Stimulated activated CD8-positive, alpha-beta memory T cell treated with anti-CD3 and anti-CD28 coated beads, Interleukin-7, amount 100 ng/mL, for 1 hour (primary cell): ENCODE measurements at places on chromosomes 11 and 22.

DNA sequence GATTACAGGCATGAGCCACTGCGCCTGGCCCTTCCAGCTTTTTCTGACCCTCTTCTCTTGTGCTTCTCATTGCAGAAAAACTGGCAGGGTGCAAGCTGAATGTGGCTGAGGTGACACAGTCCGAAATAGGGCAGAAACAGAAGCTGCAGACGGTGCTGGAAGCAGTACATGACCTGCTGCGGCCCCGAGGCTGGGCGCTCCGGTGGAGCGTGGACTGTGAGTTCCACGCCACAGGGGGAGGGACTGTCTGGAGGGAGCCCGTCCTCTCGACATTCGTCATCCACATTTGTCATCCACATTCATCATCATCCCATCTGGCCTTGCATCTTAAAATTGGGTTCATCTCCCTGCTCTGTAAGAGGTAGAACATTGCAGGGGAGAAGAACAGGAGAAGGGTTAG lies 49.3 kb upstream of the PARVG start:
- no peak for DNase-seq

- no peak for DNase-seq
Measured at GRCh38 chr11:61416941-61417340, 12.8 kb downstream of the CPSF7 start.

DNA sequence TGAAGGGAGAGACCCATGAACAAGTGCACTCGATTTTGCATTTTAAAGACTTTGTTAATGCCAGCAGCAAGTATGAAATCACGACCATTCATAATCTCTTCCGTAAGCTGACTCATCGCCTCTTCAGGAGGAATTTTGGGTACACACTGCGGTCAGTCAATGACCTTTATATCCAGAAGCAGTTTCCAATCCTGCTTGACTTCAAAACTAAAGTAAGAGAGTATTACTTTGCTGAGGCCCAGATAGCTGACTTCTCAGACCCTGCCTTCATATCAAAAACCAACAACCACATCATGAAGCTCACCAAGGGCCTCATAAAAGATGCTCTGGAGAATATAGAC lies 5.9 kb downstream of the SERPIND1 start:
- DNase-seq, result no peak

GRCh38 chr11:17831883-17832282 lies 97.3 kb downstream of the KCNC1 start:
- DNase-seq, result no peak

- no peak for DNase-seq
Measured at GRCh38 chr11:76228875-76229149, 22.5 kb upstream of the WNT11 start.

DNA sequence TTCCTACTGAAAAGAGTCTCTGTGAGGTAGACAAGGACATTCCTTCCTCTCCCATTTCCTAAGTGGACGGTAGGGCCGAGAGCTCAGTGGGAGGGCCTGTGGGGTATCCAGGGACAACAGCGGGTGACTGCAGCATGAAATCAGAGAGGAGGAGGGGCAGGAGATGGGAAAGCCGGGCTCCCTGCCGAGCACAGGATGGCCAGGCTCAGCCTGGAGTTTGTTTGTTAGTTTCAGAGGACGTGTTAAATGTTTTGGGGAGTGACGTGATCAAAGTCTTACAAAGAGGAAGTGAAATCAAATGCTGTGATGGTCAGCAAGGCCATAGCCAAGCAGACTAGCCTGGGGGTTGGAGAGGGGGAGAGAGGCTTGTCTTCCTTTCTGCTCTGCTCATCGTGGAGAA lies 152.7 kb downstream of the ADAMTS15 start:
- no peak for DNase-seq

DNA sequence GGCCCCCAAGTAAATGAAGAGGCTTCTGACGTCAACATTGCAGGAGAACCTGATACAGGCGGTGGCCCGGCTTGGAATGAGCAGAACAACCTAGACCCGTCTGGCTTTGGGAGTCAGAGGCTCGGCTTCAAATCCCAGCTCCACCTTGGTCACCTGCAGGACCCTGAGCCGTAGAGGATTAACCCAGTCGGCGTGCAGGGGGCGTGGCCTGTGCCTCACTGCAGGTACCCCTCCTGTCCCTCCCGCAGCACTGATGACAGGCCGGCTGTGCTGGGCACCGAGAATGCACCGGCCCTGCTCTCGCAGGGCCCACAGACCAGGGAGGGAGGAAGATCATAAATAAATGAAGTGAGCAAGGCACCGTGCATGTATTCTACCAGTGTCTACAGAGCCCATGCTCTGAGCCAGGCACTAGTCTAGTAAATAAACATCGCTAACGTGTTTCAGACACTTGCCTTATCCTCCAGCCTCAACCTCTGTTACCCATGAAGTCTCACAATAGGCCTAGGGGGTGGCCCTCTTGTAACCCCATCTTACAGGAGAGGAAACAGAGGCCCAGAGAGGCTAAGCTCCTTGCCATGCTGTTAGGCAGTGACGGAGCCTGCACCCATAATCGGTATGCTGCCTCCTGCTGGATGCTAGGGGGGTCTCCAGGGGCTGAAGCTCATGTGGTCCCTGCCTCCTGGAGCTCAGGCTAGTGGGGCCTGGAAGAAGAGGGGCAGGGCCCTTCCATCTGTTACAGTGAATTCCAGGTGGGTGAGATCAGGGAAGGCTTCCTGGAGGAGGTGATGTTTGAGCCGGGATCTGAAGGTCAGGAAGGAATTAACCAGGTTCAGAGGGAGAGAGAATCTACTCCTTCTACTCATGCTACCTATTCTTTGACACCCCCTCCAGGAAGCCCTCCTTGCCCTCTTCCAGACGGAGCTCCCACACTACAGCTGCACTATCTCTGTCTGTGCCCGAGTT lies 53.4 kb downstream of the RTL6 start:
- DNase-seq, result no peak

DNA sequence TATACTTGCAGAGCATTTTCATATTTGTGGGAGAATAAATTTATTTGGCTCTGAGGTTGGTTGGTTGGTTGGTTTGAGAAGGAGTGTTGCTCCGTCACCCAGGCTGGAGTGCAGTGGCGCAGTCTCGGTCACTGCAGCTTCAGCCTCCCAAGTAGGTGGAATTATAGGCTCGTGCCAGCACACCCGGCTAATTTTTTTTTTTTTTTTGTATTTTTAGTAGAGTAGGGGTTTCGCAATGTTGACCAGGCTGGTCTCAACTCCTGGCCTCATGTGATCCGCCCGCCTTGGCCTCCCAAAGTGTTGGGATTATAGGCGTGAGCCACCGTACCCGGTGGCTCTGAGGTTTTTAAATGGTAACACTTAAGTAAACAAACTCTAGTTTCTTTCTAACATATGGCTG lies 161.1 kb downstream of the TEAD1 start:
- DNase-seq, result no peak

DNA sequence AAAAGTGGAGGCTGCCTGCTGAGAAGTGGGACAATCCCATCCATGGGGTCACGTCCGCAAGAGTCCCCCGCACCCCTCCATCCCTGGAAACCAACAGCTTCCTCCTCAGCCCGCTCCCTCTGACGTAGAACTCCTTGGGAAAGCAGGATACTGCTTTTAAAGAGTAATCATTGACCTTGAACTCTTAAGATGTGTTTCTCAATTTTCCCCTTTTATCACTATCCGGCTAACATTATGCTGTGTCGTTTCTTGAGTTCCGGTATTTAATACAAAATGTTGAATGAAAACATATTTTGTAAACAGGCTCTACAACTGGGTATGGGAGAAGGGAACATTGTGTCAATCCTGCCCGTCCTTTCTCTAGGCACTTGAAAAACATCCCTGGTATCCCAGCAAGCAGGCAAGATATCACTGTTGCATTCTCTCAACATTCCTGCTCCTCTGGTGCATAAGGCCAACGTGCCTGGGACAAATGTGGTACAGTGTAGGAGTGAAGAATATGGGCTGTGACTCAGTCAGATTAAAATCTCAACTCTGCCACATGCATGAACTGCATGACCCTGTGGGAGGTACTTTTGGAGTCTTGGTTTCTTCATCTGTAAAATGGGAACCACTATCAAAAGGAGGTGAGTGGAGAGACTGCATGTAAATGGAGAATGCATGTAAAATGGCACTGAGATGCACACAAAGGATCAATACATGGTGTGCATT lies 52.8 kb downstream of the WT1 start:
- DNase-seq, result no peak

- DNase-seq, result no peak
Measured at GRCh38 chr22:49691256-49691655, 136.4 kb downstream of the BRD1 start.

- DNase-seq, result no peak
Measured at GRCh38 chr11:10973416-10973815, 115.6 kb upstream of the ZBED5 start.

DNA sequence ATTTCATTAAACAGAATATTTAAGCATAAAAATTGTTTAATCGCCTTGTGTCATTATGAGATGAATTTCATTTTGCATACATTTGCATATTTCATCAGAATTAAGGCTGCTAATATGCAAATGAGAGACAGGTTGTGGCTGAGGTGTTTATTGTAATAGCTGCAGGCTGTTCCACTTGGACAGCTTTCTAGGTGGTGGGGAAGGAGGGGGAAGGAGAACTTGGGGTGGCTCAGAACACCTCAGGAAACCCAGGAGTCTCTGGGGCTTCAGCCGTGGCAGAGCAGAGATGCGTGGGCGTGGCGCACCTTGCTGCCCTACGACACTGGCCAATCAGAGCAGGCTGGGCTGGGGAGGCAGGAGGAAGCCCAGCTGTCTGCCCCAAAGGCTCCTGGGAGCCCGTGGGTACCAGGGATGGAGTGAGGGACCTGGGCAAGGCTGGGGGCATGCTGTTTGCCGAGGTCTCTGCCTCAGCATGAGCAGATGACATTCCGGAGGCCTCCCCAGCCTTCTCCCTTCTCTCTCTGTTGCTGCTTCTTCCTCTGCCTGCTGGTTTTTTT lies 542.9 kb downstream of the MN1 start:
- no peak for DNase-seq

GRCh38 chr11:12094872-12095800 lies 15.3 kb upstream of the MICAL2 start:
- no peak for DNase-seq

GRCh38 chr11:119480380-119481020 lies 57.5 kb upstream of the THY1 start:
- no peak for DNase-seq

DNA sequence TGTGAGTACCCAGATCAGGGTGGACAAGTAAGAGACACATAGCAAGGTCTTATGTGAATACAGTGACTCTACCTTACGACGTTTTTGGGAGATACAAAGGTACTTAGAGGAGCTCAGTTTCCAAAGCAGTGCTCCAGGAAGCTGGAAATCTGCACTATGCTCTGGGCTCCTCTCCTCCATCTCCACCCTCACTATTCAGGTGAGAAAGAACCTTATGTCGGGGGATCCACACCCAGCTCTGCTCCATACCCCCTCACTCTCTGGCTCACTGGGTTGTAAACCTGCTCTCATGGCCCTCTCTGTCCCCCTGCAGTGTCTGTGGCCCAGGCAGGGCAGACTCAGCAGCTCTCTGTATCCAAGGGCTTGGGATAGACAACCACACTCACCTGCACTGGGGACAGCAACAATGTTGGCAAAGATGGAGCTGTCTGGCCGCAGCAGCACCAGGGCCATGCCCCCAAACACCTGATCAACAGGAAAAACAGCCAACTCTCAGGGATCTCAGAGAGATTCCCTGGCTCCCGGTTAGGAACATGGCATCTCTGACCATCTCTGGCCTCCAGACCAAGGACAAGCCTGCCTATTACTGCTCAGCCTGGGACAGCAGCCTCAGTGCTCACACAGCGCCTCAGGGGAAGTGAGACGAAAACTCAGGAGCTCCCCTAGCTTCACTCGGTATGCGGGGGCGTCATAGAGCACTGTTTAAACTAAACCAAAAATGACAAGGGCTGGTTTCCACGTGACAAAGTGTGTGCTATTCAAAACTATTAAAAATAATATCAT lies 60.9 kb upstream of the TOP3B start:
- DNase-seq, result no peak

DNA sequence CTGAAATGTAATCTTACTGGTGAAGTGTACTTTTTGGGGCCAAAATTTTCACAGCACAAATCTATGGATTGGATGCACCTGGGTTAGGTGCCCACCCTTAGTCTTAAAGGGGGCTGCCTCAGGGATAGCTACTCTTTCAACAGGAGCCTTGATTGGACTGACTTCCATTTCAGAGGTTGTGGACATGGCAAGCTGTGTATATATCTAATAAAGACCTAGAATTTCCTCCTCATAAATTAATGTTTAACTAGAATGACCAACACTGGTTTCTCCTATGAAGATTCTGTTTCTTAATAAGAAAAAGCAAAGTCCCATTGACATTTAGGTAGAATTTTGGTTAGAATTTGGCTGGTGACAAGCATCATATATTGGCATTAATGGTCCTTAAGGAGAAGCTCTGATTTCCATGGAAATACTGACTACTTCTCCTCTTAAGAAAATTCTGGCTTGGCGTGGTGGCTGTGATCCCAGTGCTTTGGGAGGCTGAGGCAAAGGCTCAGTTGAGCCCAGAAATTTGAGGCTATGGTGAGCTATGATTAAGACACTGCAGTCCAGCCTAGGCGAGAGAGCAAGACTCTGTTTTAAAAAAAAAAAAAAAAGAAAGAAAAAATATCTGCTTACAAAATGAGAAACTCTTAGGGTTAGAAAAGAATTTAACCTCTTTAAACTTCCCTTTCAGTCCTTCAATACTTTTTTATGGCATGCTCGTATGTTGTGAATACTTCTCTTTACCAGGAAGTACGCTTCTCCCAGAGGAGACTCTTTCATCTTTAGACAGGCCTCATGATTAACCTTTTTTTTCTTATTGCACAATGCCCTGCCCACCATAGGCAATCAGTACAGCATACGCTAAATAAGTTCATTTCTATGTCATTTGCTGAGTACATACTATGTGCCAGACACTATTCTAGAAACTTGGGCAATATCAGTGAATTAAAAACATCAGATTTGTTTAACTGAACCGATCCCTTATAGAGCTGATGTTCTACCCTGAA lies 77.2 kb downstream of the PRR5L start:
- no peak for DNase-seq

DNA sequence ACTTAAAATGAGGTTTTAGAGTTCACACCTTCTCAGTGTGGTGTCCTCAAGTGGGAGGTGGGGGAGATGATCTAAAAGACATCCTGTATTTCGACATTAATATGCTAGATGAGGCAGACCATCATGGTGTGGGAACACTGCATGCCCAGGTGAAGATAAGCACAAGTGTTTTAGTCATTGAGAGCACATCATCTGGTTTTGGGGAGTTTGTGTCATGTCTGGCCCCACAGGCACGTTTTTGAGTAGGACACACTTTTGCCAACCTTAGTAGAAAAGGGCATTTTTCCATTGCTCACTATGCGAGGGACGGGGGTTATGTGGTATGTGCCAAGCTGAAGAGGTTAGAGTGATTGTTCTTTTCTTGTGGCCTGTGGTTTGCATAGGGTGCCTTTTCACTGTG lies 189.3 kb downstream of the DBX1 start:
- DNase-seq, result no peak

GRCh38 chr22:50479721-50480120 lies 1.6 kb upstream of the ADM2 start:
- DNase-seq, result no peak

GRCh38 chr11:2585566-2586086 lies 114.2 kb downstream of the KCNQ1OT1 start:
- DNase-seq, result no peak
